ENCODE measurements at places on chromosomes 3 and 15.

- no peak for DNase-seq
Measured at GRCh38 chr3:186165331-186165730, 56.4 kb upstream of the ETV5 start.

- no peak for DNase-seq
Measured at GRCh38 chr3:114746502-114746901, 400.6 kb downstream of the ZBTB20 start.

- no peak for DNase-seq
Measured at GRCh38 chr3:196553551-196553950, 14.8 kb downstream of the WDR53 start.

- no peak for DNase-seq
Measured at GRCh38 chr3:15979495-15979894, 181.7 kb upstream of the ANKRD28 start.

DNA sequence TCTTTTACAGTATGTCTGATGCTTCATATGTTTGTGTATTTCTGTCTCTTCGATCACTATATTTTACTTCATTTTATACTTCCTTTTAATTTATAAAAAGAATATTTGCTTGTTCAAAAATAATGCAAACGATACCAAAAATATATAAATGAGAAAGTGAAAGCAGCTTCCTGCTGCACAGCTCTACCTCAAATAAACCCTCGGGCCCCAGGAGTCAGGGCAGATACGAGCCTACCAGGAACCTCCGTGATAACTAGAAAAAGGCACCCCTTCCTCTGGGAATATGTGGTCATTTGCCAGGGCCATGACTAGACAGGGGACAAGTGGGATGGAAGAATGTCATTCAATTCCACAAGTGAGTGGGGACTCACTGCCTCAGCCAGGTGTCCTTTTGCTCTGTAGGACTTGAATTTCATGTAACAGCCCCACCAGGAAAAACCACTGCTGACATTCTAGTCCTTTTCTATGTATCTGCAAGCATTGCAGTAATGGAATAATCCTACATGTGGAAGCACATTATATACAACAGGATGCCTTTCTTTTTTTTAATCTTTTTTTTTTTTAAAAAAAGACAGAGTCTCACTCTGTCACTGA lies 133.3 kb downstream of the SUCLG2 start:
- no peak for DNase-seq

DNA sequence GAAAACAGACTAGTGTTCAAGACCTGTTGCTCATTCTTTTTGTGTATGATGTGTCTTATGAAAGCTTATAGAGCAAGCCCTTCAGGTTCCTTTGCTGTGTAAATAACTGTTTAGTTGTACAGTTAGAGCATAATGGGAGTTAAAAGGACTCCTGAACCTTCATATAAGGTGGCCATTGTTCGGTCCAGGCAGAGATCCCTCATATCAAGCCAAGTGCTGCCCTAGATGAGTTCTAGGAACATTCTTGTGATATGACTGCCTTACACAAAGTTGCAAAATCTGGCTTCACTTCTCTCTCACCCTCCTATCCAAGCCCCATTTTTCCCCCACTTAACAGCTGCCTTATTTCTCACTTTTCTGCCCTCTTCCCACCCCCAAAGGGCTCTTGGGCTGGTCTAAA lies 26.9 kb downstream of the GYG1 start:
- no peak for DNase-seq

DNA sequence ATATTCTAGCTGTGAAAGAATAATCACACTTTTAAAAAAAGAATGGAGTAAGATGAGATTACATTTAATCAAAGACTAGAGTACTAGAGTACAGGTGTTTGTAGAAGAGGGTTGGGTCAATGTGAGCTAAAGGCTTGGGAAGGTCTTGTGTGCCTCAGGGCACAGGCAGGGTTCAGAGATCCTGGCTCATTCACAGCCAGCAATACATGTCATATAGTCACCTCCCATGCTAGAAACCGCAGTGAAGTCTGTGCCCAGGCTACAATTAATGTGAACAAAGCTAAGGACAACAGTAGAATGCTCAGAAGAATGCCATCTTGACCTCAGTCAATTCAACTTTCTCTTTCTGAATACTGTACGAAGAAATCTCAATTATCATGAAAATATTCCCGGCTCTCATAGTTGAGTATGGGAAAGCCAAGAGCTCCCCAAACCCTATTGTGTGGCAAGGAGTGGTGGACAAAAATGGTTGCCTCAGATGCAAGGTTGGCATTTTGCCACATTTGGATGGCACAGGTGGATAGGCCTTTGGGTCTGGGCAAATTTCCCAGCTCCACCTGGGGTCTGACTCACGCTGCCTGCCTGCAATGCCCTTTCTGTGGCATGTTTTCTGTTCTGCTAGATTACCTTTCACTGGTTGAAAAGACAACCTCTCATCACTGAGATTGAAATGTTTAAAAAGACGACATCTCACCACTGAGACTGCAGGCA lies 70.2 kb downstream of the NMD3 start:
- DNase-seq: no peak

DNA sequence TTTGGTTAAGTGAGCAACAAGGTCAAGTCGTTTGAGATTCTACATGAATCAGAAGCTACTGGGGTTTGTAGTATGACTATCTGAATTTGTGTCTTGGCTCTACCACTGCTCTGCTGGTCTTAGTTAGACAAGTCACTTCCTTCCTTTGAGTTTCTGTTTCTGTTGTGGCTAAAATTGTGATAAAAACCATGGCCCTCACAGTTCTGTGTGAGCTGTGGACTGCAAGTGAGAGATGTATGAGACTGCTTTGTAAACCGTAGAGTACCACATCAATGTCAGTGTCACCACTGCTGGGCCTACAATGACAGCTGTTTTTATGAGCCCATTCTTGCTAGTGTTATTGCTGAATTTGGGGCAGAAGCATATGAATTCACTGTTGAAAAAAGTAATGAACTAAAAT lies 32.7 kb downstream of the RARB start:
- no peak for DNase-seq

- DNase-seq: no peak
Measured at GRCh38 chr3:683770-684169, 409.1 kb upstream of the CNTN6 start.
